Fibroblast of lung (primary cell): ENCODE measurements at places on chromosomes 6 and 20. TPM values are rescaled to one million over a fixed set of nuclear protein-coding genes. Genes with fewer than 3 reads are reported as not detected.

GRCh38 chr6:36781669-36782068 lies 57.6 kb downstream of the CPNE5 start:
- no peak for DNase-seq
- H3K27me3 ChIP-seq = peaks cover 15% of the 10 kb centered on the region
- no peak overlapping the region for H3K4me3 ChIP-seq

GRCh38 chr6:33695451-33695887 lies 16.0 kb downstream of the UQCC2 start:
- H3K27me3 ChIP-seq = no peaks in the 10 kb centered on the region
- no peak overlapping the region for H3K4me3 ChIP-seq
- H3K4me1 ChIP-seq = peaks cover 26% of the 10 kb centered on the region
- H3K27ac ChIP-seq = no peak overlapping the region

Gene PGC
- not detected in 2 replicates for total RNA-seq

Gene LTA
- not detected in 2 replicates for total RNA-seq

Gene PKIB
- total RNA-seq = 0.51 and 1.3 TPM in 2 replicates

Gene LTB
- total RNA-seq = not detected in 2 replicates
